Fibroblast of skin of right quadriceps (primary cell): ENCODE measurements at places on chromosomes 5 and 9.
A peak's percentile ranks its signal among the peaks of the same experiment; 100 is the strongest.

DNA sequence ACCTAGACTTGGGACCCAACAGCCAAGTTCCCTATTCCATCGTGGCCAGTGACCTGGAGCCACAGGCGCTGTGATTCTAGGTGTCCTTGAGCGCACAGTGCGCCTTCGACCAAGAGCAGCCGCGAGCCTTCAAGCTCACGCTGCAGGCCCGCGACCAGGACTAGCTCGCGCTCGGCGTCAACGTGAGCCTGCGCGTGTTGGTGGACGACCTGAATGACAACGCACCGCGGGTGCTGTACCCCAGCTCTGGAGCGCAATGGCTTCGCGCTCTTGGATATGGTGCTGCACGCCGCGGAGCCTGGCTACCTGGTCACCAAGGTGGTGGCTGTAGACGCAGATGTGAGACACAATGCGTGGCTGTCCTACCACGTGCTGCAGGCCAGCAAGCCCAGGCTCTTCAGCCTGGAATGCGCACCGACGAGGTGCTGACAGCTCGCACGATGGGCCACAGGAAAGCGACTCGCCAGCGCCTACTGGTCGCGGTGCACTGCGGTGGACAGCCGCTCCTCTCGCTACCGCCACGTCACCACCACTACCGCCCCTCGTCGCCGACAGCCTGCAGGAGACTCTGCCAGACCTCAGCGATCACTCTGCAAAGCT, 11.4 kb downstream of the PCDHGA12 start:
- DNase-seq: no peak

DNA sequence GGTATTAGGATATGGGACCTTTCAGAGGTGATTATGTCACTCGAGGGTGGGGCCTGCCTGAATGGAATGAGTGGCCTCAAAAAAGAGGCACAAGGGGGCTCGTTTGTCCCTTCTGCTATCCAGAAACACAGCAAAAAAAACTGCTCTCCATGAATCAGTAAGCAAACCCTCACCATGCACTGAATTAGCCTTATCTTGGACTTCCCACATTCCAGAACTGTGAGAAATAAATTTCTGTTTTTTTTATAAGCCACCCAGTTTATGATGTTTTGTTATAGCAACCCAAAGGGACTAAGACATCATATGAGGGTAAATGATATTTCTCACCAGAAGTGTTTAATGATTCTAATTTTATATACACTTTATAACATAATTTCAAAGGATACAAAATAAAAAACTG, 476.6 kb upstream of the EDIL3 start:
- no peak for DNase-seq

DNA sequence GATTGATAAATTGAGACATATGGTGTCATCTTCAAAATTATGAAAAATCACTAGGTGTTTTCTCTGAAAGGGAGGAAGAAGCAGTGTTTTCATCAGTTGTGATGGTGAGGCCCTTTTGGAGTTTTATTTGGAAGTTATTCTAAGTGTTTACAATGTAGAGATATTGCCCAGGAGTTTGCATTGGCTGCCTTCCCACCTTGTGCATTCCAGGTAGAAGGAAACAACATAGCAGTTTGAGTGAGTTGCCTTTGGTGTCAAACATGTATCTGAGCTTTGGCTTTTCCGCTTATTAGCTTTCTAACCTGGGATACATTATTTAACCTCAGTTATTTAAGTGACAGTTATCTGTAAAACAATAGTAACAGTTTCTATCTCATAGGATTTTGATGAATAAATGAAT, 122.5 kb downstream of the SCAMP1 start:
- DNase-seq: no peak

- no peak for DNase-seq
Measured at GRCh38 chr5:157345485-157345884, 79.6 kb downstream of the CYFIP2 start.

GRCh38 chr9:124045076-124045829, 33.7 kb downstream of the LHX2 start:
- DNase-seq: peak; percentile 21

GRCh38 chr5:99063737-99064136, 134.9 kb upstream of the CHD1 start:
- peak; percentile 17 for DNase-seq

- DNase-seq: no peak
Measured at GRCh38 chr9:98108531-98109031, 10.4 kb downstream of the TRIM14 start.

DNA sequence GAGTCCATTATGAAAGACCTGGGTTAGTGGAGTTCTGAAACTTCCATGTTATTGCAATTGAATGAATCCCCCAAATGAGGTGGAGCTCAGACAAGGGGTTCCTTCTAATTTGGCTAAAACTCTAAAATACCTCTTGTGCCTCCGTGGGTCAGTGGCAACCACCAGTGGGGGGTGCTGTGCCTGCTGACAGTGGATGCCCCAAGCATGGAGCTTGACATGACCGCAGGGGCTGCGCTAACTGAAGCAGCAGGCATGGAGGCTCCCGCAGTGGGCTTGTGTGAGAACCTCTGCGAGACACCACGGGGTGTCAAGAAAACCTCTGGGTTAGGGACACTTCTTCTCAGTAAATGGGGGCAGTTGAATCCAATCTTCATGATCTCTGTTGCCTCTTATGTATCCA, 200.5 kb downstream of the DRD1 start:
- no peak for DNase-seq

DNA sequence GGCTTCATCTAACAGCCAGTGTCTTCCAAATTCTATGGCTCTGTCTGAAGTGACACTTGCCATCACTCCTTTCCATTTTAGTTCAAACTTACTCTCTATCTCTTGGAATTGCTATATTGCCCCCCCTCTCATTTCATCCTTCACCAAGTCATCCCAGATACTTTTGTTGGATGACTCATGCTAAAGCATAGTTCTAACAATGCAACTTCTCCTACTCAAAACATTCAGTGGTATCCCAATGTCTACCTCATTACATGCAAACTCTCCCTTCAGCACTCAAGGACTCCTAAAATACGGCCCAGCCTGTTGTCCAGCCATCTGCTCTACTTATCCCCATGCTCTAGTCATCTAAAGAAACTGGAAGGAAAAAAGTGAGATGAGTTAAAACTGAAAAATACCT, 171.6 kb downstream of the RASEF start:
- peak; percentile 11 for DNase-seq

DNA sequence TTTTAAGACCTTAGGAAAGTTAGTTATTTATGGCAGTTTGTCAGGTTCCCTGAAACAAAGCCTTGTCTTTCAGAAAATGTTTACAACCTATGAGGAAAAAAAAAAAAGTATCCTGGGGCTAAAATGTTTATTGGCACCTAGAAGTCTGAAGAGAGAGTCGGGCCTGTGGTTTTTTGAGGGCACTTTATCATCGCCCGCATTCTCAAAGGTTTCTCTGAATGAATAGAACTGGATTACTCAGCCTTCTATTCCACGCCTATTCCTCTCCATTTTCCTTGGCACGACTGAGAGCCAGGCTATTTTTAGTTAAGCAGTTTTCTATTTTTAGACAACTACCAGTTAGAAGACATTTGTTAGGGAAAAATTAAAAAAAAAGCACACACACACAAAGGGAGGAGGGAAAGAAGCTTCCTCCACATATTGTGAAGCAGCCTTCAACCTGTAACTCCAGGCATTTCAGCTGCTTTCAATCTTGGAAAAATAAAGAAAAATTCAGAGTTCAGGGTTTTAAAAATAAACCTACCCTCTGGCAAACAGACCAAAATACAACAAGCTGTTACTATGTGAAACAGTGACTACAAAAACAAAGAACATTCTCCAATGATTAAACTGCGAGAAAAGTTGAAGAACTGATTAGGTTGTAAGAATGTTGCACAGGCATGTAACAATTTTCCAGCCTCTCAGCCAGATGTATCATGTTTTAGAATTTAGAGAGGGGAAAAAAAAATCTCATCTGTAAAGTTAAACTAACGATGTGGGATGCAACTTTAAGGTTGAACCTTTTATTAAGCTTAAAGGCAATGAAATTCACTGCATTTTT, 97.0 kb downstream of the MEF2C start:
- peak; percentile 96 for DNase-seq

DNA sequence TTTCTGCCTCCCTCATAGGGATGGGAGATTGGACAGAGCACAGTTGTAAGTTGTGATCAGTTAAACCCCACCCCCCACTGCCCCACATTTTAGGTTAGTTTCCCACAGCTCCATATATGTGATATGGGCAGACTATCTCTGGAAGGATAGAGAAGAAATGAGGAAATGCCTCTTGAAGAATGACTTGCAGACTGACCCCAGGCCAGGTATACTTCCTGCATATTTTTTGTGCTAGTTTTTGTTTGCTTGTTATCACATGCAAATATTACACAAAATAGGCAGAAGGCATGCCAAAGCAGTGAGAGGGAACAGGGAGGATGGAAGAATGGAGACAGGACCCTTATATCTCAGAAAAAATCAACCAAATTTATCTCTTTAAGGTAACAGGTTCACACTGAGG, 10.1 kb upstream of the GLRX start:
- no peak for DNase-seq

DNA sequence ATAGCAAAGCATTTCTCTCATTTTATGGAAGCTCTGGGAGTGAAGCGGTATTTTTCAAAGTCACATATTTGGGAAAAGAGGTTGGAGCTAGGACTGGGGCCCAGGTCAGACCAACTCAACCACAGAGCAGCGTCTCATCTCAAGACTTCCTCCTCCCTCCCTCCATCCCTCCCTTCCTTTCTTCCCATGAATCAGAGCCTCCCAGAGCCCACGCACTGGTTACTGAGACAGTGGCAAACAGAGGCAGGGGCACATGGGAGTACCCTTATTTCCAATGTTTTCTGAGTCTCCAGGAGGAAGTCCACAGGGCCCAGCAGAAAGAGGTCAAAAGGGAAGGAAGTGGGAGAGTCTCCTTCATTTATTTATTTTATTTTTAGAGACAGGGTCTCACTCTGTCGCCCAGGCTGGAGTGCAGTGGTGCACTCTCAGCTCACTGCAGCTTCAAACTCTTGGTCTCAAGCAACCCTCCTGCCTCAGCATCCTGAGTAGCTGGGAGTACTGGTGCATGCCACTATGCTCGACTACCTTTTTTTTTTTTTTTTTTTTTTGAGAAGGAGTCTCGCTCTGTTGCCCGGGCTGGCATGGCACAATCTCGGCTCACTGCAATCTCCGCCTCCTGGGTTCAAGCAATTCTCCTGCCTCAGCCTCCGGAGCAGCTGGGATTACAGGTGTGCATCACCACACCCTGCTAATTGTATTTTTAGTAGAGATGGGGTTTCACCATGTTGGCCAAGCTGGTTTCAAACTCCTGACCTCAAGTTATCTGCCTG, 52.5 kb upstream of the CDKN2AIPNL start:
- DNase-seq: no peak

- DNase-seq: no peak
Measured at GRCh38 chr9:1929722-1930244, 85.4 kb upstream of the SMARCA2 start.

- DNase-seq: peak; percentile 40
Measured at GRCh38 chr9:7536310-7536939, 263.2 kb downstream of the DMAC1 start.

GRCh38 chr9:94913550-94913949, 187.1 kb downstream of the AOPEP start:
- DNase-seq: no peak

DNA sequence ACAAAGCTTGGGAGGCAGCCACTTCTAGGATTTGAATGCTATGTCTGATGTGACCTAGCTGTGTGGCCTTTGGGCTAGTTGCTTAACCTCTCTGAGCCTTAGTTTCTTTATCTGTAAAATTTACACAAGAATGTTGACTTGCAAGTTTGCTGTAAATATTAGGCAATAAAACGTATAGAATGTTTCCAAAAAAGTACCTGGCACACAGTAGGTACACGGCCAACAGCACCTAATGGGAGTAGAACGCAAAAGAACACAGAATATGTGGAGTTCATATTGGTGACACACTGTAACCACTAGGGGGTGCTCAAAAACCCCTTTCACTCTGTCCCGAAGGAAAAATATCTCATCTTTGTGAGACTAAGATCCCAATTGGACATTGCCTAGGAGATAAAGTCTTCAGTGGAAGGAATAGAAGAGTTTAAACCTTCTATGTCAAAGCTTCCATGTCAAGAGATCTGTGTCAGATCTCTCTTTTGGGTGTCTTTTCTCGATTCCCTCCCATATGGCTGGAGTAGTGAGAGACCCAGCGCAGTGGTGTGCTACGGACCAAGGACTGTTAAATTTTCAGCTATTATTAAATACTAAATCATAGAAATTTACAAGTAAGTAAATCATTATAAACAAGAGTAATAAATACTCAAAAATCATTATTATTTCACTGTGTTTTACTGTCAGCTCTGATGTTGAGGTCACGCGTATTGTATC, 145.4 kb upstream of the RAD23B start:
- DNase-seq: peak; percentile 40

- no peak for DNase-seq
Measured at GRCh38 chr5:141597814-141598213, 21.0 kb downstream of the DIAPH1 start.

GRCh38 chr9:92142329-92142728, 27.1 kb upstream of the SPTLC1 start:
- DNase-seq: no peak

DNA sequence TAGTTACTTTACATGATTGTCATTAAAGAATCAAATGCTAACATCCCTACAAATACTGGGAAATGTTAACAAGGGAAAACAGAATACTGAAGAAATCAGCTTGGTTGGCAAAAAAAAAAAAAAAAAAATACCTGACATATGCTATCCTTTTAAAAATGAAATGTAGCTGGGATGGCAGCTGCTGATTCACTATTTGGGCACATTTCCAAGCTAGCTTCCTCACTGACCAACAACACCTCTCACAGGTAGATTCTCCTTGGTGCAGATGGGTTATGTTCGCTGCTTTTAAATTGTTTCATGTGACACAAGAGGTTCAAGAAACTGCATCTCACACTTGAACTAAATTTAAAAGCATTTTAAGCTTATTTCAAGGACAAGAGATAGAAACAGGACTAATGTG, 6.1 kb upstream of the PRUNE2 start:
- DNase-seq: no peak

GRCh38 chr9:84940294-84940693, 270.8 kb downstream of the NTRK2 start:
- no peak for DNase-seq

DNA sequence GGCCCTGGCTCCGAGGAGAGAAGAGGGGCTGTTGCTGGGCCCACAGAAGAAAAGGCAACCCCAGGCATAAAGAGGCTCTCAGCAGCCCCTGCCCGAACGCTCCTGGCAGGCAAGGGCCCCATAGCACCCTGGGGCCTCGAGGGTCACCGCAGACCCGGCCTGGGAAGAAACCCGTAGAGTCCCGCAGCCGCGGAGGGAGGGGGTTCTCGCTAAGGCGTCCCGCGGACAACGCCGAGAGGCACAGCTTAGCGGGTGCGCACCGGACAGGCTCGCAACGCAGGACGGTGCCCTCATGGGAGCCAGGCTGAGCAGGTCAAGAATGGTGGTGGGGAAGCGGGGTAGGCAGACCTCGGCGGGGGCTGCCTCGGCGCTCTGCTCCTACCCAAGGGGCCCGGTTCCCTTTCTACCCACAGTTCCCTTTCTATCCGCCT, 6.7 kb downstream of the PITX1 start:
- DNase-seq: no peak

- no peak for DNase-seq
Measured at GRCh38 chr5:119270960-119271757, 84.7 kb upstream of the TNFAIP8 start.

- DNase-seq: peak; percentile 68
Measured at GRCh38 chr9:129436751-129437625, 183.9 kb downstream of the C9orf50 start.

GRCh38 chr5:179313849-179314521, 31.3 kb downstream of the ADAMTS2 start:
- peak; percentile 90 for DNase-seq
